SJCRH30 (cell line): ENCODE measurements at places on chromosomes 16 and 17. TPM values are rescaled to one million over a fixed set of nuclear protein-coding genes. Genes with fewer than 3 reads are reported as not detected.
A peak's percentile ranks its signal among the peaks of the same experiment; 100 is the strongest.

KRTAP4-8 gene
- total RNA-seq, result not detected in 2 replicates

TMEM235 gene
- total RNA-seq, result 0.10 TPM in 1 of 2 replicates, not detected in the other

- DNase-seq, result peak; percentile 58
Observed at GRCh38 chr16:86975445-86975844, 341.7 kb downstream of the C16orf95 start.

- no peak for DNase-seq
Observed at GRCh38 chr16:1639282-1639681, 27.1 kb downstream of the CRAMP1 start.

- no peak for DNase-seq
Observed at GRCh38 chr17:59287452-59287851, 44.0 kb upstream of the YPEL2 start.

GRCh38 chr17:61456688-61457225 is 4.5 kb downstream of the TBX4 start:
- DNase-seq, result no peak

DNA sequence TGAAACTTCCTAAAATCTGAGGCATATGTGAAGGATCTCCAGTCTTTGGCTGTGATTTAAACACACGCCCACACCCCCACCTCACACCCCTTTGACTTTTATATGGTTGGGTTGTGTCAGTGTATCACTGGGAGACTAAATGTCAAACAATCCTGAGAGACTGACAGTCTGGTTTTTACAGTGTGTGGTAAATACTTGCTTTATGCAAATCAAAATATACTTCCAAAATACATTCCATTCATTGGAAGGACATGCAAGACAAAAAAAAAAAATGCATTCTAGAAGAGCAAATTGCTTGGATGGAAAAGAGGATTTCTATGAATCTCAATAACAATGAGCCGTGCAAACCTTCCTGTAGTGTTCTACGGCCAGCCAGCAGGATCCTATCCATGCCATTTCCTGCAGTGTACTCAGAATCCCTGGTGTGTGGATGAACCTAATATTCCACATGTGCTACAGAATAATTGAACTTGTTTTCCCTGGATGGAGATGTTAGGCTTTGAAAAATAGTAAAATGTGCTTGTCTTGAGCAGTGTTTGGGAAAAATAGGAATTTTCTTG is 602.1 kb upstream of the GOT2 start:
- DNase-seq, result no peak

- DNase-seq, result no peak
Observed at GRCh38 chr17:7435676-7436555, 681 bp downstream of the TMEM102 start.

DNA sequence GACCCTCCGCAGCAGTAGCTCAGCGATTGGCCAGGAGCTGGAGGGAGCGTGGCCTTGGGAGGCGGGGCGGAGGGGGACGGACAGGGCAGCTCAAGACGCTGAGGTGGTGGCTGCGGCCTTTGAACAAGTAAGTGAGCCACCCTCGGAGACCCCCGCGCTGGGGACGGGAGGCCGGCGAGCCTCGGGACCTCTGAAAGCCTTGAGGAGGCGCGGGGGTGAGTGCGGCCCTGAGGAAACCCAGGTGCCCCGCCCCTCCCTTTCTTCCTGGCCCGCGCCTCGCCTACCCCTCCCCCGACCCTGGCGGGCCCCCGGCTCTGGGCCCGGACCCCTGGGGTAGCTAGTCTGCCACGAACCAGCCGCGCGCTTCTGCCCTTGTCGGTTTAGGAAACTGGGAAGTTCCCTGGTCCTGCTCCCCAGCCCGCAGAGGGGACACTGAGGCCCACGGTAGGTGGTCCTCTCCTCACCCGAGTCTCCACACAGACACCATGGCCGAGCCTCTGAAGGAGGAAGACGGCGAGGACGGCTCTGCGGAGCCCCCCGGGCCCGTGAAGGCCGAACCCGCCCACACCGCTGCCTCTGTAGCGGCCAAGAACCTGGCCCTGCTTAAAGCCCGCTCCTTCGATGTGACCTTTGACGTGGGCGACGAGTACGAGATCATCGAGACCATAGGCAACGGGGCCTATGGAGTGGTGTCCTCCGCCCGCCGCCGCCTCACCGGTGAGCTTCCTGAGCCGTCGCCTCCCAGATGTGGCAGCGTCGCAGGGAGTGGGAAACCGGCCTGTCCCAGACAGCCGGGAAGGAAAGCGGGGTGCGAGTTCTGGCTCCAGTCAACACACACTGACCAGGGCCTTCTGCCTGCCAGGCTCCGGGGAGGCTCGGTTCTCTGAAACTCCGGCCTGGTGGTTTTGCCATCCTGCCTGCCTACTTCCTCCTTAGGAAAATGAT is at the start of gene MAPK7:
TSS of gene MAPK7 (plus strand) at position 83 of the 945 bp plus-strand sequence. CDS start at position 486, 403 bp downstream.
- no peak for DNase-seq
